ENCODE measurements at places on chromosomes 3 and 15.

DNA sequence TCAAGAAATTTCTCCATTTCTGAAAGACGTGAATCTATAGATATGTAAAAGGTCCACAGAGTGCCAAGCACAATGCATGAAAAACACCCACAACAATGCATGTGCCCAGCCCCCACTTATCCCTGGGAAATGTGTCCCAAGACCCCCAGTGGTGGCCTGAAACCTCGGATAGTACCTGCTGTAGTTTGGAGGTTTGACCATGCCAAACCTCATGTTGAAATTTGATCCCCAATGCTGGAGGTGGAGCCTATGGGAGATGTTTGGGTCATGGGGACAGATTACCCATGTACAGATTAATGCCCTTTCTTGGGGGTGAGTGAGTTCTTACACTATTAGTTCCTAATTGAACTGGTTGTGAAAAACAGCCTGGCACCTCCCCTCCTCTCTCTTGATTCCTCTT lies 21.4 kb upstream of the MYZAP start:
- no peak for DNase-seq

DNA sequence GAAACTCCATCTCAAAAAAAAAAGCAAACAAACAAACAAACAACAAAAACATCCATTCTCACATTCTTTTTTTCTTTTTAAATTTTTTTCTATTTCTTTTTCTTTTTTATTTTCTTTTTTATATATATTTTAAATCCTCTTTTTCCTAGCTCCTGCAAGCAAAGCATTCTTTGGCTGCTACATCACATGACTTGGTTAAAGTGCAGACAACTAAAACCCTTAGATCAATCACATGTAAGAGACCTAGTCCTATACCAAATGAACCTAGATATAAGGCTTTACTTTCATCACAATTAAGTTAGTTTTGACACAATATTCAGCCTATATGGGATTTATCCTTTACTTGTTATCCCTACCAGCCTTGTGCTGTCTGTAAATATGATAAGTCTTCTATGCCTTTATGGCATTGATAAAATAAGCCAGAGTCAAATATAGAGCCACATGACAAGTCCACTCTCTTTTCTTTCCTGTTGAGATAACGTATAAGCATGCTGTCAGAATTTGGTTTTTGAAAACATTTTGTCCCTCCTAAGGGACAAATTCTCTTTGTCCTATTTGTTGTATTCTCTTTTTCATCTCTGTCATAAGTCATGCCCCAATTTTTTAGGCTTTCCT lies 11.3 kb downstream of the UBR1 start:
- DNase-seq, result no peak

DNA sequence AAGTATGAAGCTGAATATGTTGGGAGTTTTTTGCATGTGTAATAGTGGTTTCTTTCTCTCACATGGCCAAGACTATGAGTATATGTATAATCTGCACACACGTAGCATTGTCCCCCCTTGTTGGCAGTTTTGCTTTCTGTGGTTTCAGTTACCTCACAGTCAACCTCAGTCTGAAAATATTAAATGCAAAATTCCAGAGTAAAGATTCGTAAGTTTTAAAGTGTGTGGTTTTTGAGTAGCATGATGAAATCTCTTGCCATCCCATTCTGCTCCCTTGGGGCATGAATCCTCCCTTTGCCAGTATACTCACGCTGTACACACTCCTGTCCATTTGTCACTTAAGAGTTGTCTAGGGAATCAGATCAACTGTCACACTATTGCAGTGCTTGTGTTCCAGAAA lies 742.0 kb upstream of the CCDC54 start:
- no peak for DNase-seq

DNA sequence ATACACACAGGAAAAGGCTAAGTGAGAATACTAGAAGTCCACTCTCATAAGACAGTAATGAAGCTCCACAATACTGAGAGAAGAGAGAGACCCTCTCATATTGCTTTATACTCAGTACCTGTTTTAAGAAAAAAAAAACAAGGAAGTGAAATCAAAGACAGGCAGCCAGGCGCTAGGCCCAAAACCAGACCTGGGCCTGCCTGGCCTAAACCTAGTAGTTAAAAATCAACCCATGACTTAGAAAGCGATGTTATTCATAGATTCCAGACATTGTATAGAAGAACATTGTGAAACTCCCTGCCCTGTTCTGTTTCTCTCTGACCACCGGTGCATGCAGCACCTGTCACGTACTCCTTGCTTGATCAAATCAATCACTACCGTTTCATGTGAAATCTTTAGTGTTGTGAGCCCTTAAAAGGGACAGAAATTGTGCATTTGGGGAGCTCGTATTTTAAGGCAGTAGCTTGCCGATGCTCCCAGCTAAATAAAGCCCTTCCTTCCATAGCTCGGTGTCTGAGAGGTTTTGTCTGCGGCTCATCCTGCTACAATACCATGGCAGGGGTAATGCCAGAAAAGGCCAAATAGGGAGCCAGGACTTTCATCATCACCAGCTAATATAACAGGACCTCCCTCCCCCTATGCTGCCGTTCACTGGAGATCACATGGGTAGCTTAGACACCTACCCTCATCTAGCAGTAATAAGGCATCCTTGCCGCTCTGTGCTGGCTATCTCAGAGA lies 1294.1 kb downstream of the NSUN3 start:
- no peak for DNase-seq

DNA sequence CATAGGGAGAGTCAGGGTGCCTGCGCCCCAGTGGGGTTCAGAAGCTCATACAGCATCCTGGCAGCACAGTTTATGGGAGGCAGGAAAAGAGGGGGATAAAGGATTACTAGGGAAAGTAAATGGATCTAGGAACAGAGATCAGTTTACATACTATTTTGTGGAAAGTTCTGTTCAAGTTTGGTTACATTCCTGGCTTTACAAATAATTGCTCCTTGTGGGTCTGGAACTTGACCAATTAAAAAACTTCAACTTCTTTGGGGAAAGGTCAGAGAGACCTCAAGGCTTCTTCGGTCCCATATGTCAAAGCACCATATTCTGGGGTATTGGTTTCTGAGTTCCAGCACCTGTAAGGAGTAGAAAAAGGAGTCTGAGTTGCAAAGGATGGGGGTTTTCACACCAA lies 64.1 kb downstream of the ZDHHC19 start:
- no peak for DNase-seq
